ENCODE measurements at places on chromosomes 16 and 17.
A peak's percentile ranks its signal among the peaks of the same experiment; 100 is the strongest.

GRCh38 chr17:30132615-30133014, 16.0 kb downstream of the NSRP1 start:
- no peak for DNase-seq

- no peak for DNase-seq
Measured at GRCh38 chr16:71637398-71637797, 11.4 kb downstream of the MARVELD3 start.

- no peak for DNase-seq
Measured at GRCh38 chr16:81220349-81220748, 18.1 kb upstream of the BCO1 start.

DNA sequence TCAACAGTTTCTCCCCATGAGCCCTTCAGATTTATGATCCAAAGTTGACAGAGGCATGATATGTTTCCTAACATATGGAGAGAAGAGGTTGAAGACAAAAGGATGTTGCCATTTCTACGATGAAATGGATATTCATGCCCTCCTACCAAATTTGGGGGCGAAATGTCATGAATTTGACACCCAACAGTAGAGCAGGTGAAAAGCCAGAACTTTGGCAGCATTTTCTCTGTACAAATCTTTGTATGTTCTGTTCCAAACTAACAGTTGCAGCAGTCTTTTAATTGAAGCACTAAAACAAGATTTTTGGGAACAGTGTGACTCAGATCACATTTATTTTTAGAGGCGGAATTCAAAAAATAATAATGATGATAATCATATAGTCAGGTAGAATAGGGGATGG, 130.1 kb downstream of the TRIM37 start:
- DNase-seq, result no peak

DNA sequence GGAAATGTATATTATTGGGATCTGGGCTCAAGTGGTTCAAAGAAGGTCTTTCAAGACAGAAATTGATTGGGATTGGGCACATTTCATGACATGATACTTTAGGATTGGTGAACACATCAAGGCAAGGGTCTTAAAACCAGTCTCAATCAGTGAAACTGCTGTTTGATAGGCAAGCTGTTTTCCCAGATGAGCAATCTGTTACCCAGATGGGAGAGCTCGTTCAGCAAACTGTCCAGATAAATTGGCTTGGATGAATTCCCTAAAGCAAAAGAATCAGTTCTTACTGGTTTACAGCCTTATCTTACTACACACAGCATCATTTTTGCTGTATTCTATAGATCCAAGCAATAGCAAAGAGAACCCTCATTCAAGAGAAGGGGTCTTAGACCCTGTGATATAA, 31.0 kb upstream of the CNEP1R1 start:
- DNase-seq, result no peak

- DNase-seq, result peak; percentile 62
Measured at GRCh38 chr17:27577121-27577761, 53.7 kb upstream of the LGALS9 start.

- no peak for DNase-seq
Measured at GRCh38 chr17:32880671-32881453, 3.9 kb upstream of the MYO1D start.

- DNase-seq, result peak; percentile 81
Measured at GRCh38 chr17:3888343-3889171, 4.3 kb downstream of the CAMKK1 start.

GRCh38 chr16:31561426-31562233, 33.9 kb downstream of the AHSP start:
- DNase-seq, result no peak

- DNase-seq, result no peak
Measured at GRCh38 chr17:40482722-40483121, 18.7 kb downstream of the TNS4 start.

DNA sequence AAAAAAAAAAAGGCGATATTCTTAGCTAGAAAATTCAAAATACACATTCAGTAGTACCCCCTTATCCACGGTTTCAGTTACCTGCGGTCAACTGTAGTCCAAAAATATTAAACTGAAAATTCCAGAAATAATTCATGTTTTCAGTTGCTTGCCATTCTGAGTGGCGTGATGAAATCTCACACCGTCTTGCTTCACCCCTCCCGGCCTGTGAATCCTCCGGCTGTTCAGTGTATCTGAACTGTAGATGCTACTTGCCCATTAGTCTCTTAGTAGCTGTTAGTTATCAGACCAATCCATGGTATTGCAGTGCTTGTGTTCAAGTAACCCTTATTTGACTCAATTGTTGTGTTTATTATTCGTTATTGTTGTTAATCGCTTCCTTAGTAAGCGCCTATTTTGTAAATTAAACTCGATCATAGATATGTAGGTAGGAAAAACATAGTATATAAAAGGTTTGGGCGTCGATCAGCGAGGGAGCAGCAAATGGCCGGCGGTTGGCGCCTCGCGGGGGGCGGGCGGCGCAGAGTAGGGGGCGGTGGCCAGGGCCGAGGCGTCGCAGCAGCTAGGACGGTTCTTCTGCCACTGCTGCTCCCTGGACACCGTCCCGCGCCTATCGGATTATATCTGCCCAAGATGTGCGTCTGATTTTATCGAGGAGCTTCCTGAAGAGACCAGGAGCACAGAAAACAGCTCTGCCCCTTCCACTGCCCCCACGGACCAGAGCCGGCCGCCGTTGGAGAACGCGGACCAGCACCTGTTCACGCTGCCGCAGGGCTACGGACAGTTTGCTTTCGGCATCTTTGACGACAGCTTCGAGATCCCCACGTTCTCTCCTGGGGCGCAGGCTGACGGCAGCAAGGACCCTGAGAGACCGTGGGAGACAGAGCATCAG, 39.8 kb upstream of the AKAP1 start:
- DNase-seq, result peak; percentile 32

DNA sequence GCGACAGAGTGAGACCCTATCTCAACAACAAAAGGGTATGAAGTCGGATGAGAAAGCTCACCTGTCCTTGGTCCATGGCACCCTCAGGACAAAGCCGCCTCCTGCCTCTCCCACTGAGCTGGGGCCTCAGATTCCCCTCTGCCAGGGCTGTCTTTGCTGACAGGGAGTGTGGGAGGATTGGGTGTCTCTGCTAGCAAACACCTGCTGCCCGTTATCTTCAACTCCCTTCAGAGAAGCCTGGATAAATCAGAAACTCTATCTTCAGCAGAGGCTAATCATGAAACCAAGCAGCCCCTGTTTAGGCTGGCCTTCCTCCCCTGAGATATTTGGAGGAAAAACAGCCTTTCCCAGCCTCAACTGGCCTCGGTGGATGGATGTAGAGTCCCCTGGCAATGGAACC, 36.3 kb upstream of the CDH1 start:
- DNase-seq, result no peak

- DNase-seq, result no peak
Measured at GRCh38 chr16:60945225-60945624, 1091.0 kb downstream of the CDH8 start.

DNA sequence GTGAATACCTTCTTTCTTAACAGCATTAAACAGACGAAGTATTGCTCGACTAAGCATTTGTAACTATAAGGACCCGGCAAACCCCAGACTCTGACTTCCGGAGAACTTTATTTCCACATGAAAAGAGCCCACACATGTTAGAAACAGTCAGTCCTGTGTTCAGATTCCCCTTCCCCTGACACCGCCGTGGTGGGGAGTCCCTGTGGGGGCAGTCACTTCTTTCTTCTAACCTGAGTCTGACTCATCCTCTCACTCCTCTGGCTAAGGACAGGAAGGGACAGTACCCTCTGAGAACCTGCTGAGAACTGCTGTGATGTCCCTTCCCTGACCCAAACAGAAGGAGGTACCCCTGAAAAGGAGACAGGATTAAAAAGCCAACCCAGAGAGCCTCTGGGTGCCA, 165.1 kb downstream of the XYLT1 start:
- DNase-seq, result no peak

DNA sequence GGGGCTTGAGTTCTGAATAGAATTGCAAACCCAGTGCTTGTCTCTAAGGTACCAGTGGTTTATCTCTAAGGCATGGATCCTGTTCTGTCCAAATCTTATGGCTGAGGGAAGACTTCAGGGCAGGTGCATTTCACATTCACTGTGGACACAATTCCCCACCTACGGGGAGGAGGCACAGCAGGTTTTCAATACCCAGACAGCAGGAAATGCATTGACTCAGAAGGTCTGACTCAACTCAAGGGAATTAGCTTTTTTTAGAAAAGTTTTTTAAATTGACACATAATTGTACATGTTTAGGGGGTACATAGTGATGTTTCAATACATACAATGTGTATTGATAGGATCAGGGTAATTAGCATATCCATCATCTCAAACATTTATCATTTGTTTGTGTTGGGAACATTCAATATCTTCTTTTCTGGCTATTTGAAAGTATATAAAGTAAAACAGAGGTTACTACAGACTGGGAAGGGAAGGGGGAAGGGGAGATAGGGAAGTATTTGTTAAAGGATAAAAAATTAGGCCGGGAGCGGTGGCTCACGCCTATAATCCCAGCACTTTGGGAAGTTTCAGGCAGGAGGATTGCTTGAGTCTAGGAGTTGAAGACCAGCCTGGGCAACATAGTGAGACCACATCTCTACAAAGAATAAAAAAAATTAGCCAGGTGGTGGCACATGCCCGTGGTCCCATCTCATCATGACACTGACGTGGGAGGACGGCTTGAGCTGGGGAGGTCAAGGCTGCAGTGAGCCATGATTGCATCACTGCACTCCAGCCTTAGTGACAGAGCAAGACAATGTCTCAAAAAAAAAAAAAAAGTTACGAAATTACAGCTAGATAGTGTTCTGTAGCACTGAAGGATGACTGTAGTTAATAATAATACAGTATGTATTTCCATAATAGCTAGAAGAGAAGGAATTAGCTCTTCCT, 54.9 kb downstream of the RGS9 start:
- DNase-seq, result no peak

DNA sequence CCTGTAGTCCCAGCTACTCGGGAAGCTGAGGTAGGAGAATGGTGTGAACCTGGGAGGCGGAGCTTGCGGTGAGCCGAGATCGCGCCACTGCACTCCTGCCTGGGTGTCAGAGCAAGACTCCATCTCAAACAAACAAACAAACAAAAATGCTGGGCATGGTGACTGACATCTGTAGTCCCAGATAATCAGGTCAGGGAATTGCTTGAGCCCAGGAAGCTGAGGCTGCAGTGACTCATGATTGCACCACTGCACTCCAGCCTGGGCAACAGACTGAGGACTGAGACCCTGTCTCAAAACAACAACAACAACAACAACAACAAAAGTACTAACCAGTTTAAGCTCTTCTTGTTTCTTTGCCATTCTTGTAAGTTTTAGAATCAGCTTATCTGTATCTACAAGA, 383.0 kb upstream of the PMFBP1 start:
- no peak for DNase-seq

DNA sequence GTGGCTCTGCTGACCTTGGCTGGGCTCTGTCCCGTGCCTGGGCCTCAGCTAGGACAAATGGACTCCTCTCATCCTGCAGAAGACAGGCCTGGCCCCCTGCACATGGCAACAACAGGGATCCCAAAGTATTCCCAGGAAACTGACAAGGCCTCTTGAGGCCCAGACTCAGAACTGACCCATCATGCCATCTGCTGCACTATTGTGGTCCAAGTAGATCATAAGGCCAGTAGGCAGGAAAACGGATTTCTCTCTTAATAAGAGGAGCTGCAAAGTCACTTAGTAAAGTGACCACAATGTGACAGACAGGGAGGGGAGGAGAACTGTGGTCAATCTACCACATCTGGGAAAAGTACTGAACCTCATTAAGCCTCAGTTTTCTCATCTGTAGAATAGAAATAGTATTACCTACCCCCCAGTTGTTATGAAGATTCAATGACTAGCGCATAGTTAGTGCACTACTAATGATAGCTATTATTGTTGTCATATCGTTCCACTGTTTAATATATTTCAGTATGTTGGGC, 62.1 kb upstream of the TNRC6A start:
- DNase-seq, result no peak

- DNase-seq, result no peak
Measured at GRCh38 chr17:81412490-81413093, 17.3 kb downstream of the BAHCC1 start.

DNA sequence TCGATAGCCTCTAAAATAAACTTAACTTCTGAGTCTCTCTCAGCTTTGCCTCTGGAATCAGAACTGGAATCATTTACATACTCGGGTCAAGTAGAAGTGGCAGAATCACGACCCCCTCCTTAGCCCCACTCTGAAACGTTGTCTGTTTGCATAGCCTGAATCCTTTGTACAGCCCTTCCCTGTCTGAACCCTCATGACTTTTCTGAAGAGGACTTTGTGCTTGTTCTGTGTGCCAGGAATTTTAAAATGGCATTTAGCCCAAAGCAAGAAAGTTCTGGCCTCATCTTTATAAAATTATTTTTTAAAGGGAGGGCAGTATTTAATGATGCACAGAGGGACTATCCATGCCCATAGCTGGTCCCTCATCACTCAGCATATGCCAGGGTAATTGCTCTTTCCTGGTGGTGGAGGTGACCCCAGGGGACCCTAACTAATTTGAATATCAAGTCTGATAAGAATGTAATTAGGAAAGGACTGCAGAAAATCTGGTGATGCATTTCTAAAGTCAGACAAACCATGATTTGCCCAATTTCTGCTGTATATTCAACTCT, 342.7 kb upstream of the TNRC6C start:
- DNase-seq, result no peak

DNA sequence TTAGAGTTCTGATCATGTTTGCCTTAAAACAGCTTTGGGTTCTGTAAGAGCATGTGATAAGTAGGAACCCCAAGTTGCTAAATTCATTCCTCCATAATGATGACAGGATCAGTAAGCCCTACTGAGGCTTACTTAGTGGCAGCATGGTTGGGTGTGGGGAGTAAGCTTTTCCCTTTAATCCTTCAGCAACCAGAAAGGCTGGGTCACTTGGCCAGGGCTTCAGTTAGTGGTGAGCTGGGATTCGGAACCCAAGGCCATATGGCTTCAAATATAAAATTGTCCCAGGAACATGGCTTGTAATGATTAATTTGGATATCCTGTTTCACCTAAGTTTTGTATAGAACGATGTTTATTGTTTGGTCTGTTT, 850 bp downstream of the GINS3 start:
- peak; percentile 12 for DNase-seq

GRCh38 chr17:43832168-43832975, 574 bp downstream of the MPP3 start:
- DNase-seq, result peak; percentile 81

DNA sequence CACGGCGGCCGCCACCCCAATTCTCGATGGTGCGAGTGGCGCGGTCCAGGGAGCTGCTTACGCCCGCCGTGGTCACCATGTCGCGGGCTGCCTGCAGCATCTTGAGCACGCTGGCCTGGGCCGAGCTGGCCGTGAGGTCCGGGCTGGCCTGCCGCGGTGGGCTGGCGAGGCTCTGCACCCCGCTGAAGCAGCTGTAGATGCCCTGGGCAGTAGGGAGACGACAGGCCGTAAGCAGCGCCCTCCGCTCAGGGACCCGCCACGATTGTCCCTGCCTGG, 16.4 kb downstream of the GRIN2C start:
- DNase-seq, result no peak

- no peak for DNase-seq
Measured at GRCh38 chr16:29729116-29729521, 16.7 kb downstream of the C16orf54 start.

DNA sequence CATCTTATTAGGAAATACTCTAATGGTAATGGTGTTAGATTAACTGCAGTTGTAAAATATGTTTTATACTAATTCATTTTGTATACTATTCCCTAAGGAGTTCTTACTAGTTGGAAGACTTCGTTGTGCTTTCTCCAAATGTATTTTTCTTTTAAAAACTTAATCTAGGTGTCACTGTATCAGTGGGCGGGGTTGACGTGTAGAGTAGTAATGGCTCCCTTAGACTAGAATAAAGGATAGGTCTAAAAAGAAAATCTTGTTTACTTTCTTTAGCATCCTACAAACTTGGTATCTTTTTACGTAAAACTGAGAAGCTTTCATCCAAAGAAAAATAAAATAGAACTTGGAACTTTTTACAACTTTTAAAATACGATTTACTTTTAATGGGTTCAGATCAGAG, 55.0 kb upstream of the MRC2 start:
- DNase-seq, result no peak

GRCh38 chr16:51111759-51112158, 39.3 kb downstream of the SALL1 start:
- DNase-seq, result no peak

All from stomach (tissue), 19 donors.